ENCODE measurements at places on chromosomes 4 and X.
A peak's percentile ranks its signal among the peaks of the same experiment; 100 is the strongest.

GRCh38 chr4:140666889-140667614 is 89.1 kb downstream of the TBC1D9 start:
- DNase-seq: peak; percentile 23

- no peak for DNase-seq
Observed at GRCh38 chr4:49221209-49221608, 235.1 kb downstream of the CWH43 start.

DNA sequence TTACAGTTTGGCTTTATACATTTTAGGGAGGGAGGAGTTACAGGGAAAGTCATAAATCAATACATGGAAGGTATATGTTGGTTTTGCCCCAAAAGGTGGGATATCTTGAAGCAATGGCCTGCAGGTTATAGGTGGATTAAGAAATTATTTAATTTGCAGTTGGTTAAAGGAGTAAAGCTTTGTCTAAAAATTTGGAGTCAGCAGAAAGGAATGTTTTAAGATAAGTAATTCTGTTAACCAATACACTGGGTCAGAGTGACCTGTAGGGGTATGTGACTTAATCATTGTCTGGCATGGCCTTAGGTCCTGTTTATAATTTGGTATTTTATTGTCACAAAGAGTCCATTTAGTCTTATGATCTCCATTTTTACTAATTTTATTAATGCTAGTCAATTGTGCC is 115.0 kb downstream of the AGTR2 start:
- no peak for DNase-seq

GRCh38 chr4:163391756-163392155 is 48.1 kb downstream of the NPY5R start:
- DNase-seq: no peak

DNA sequence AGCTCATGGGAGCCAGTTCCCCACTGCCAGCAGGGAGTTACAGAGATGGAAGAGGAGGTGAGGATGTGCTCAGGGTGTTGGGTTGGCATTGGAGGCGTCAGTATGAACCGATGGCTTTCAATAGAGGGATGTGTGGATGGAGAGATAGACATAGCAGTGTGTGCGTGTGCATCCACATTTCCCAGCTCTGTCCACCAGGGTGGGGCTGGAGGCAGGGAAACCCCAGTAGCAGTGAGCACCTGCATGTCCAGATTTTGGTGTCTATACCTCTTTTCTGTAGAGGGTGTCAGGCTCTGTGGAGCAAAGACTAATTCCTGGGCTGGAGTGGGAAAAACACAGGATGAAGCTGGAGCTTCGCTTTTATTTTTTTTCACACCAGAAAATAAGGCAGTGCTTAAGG is 37.2 kb upstream of the HGFAC start:
- no peak for DNase-seq

DNA sequence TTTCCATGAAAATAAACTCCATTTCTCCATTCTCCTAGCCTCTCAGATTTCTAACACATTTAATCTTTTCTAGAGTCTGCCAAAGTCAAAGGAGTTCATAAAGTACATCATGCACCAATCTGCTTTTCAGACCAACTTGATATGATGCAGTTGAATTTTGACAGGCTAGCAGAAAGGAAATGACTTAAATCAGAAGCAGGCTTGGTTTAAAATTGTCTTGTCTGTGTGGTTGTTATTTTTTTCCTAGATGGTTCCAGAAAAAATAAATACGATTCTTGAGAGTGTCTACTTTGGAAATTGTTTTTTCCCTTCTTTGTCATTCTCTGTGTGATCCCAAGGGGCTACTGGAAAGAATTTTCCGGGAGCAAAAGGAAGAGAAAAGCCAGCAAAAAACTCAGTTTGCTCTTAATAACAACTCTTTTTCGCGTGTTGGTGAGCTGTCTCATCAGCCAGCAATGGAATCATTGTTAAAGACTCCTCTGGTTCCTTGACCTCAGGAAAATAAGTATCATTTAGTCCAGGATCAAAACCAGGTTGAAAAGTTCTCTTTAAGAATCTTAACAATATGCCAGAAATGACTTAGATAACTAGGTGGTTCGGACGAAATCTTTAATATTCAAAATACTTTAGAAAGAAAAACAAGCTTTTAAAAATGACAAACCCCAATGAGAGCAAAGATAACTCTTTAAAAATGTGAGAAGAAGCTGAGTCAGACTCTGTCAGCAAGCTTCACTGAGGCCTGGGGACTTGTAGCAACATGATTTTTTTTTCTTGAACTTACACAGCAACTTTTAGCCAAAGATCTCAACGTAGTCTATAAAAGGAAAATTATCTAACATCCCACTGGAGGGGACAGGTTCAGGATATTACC is 49.7 kb upstream of the GAB1 start:
- no peak for DNase-seq

GRCh38 chr4:94798808-94799207 is 41.1 kb downstream of the BMPR1B start:
- DNase-seq: no peak

GRCh38 chr4:187474238-187474637 is 521.3 kb upstream of the ZFP42 start:
- no peak for DNase-seq

GRCh38 chrX:13468096-13468495 is 101.3 kb upstream of the EGFL6 start:
- no peak for DNase-seq

GRCh38 chr4:21596521-21596920 is 352.1 kb downstream of the KCNIP4 start:
- no peak for DNase-seq

DNA sequence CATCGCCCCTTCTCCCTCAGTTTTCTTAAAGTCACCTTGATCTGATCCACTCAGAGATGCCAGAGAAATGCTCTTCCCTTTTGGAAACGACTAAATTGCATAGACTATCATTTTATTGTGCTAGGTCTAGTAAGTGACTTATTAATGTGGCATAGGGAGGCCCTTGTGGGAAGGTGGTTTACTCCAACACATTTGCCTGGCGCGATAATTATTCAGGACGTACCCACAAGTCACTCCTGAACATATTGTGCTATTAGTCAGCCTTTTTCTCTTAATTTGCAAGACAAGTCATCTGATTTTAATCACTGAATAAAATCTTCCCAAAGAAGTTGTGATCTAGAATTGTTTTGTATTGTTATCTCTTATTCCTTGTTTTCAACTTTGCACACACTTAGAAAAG is 7.6 kb downstream of the ENPEP start:
- DNase-seq: no peak

DNA sequence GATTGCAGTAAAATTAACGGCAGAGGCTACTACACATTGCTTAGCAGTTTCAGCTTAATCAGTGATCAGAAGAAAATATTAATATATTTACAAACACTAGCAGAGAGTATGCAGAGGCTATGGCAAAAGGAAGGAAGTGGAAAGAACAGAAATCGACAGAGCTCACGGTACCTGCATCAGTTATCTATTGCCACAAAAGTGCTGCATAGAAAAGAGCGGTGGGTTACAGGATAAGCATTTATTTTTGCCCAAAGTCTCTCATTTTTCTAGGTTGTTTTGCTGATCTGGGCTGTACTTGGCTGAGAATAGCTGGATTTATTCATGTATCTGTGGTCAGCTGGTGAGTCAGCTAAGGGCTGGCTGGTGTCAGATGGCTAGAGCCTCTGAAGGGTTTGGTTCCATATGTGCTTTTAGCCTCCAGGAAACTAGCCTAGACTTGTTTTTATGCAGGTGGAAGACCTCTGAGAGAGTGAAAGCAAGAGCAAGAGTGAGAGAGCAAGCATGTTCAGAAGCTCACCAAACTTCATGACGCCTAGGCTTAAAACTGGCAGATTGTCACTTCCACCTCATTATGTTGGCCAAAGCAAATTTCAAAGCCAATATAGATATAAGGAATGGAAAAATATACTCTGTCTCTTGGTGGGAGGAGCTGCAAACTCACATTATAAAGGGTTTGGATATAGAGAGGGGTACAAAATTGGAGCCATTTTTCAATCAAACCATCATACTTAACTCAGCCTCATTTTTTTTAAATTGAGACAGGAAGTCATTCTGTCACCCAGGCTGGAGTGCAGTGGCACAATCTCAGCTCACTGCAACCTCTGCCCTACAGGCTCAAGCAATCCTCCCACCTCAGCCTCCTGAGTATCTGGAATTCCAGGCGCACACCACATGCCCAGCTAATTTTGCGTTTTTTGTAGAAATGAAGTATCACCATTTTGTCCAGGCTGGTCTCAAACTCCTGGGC is 153.2 kb upstream of the RPL34 start:
- peak; percentile 92 for DNase-seq

GRCh38 chr4:47145630-47146029 is 114.3 kb downstream of the GABRB1 start:
- DNase-seq: peak; percentile 89
